ENCODE measurements at places on chromosomes 5 and 9.

DNA sequence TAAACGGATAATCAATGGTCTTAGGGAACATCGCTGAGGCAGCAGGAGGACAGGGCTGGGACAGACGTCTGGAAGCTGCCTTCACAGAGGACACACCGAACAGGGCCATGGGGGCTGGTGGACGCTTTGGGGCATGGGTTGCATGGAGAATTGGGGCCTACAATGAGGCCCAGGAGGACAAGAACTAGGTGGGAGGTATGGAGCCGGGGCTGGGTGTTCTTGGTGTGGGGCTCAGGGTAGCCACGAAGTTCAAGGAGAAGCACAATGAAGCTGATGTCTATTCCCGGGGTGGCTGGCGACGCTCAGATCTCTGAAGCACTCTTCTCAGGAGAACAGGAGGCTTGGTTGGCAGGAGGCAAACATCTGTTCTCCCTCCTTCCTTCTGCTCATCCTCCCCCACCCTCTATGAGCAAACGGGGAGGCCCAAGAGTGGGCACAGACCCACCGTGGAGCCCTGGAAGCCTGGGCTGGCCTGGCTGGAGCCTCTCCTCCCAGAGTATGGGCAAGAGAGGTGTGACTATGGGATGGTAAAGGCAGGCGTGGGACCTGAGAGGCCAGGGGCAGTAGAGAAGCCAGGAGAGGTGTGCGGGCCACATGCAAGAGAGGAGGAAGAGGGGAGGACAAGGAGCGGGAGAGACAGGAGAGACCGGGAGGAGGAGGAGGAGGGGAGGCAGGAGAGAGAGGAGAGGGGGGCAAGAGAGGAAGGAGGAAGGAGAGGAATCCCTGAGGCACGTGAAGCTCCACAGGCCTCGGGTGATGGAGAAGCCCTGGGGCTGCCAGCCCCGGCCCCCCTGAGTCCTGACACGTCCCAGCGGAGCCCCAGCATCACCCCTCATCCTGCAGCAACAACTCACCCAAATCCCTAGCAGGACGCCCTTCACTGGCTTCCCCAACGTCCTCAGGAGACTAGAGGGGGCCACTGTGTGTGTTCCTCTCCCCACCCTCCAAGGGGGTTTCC is 159.1 kb downstream of the OLFM1 start:
- DNase-seq = no peak

- DNase-seq = no peak
Observed at GRCh38 chr9:21810388-21810787, 8.0 kb downstream of the MTAP start.

GRCh38 chr9:132068605-132069004 is 11.1 kb downstream of the MED27 start:
- no peak for DNase-seq

DNA sequence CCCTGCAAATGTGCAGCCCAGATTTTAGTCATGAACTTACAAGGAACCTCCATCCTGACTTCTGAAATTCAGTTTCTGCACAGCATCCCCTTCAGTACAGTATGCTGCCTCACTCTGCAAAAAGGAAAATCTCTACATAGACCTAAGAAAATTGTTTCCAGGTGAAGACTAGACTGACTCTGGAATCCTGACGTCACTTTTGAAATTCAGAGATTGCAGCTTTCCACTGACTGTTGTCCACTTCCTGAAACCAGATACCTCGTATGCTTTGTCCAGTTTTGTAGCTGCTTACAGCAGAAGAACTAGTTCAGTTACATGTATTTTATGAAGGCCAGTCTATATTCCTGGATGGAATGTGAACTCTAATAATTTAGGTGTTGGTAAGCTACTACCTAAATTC is 629.3 kb upstream of the ST8SIA4 start:
- no peak for DNase-seq

DNA sequence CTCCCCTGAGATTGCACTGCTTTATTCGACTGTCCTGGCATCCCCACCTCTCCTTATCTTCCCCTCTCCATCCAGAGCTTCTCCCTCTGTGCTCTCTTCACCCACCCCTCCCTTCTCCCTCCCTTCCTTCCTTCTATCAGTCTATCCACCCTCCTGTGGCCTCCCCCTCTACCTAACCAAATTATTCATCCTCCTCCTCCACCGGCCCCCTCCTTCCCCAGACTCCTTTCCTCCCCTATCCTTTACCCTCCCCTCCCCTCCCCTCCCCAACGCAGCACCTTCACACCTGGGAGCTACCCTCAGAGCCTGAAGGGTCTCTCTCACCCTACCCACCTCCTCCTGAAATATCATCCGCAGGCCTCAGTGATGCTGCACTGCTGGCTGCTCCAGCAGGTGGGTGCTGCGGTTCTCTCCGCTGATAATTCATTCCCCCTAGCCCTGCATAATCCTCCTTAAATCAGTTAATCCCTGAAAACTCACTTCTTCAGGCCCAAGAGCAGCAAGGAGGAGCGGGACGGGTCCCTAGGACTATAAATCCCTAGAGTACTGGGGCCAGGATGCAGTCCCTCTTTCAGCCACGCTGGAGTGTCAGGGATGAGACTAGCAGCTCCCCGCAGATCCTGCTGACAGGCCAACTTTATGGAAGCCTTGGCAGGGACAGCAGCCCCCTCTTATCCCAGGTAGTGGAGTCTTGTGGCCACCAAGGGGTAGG is 97.8 kb downstream of the PCDH1 start:
- DNase-seq = no peak

- no peak for DNase-seq
Observed at GRCh38 chr5:153088538-153088937, 401.9 kb upstream of the GRIA1 start.

DNA sequence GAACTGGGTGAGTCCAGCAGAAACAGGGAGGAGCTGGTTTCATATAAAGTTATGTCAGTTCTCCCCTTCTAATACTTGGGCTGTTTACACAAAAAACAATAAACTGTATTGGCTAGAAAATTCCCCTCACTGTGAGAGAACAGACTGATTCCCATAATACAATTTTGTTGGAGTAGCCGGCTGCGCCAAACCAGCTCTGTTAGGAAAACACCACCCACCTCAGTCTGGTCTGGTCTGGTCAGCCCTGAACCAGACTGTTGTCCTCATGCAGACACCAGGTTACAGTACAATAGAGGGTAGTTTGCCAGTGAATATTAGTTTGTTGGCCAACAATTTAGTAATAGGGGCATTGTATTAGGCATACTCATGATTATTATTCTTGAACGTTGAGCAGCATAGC is 356.4 kb downstream of the EFNA5 start:
- no peak for DNase-seq

DNA sequence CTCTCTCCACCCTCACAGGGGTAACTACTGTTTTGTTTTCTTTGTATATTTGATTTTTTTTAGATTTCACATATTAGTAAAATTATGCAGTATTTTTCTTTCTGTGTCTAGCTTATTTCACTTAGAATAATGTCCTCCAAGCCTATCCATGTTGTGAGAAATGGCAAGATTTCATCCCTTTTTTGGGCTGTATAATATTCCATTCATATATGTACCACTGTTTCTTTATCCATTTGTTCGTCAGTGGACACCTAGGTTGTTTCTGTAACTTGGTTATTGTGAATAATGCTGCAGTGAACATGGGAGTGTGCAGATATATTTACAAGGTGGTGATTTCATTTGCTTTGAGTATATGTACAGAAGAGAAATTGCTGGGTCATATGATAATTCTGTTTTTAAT is 144.0 kb upstream of the CHD1 start:
- DNase-seq = no peak

DNA sequence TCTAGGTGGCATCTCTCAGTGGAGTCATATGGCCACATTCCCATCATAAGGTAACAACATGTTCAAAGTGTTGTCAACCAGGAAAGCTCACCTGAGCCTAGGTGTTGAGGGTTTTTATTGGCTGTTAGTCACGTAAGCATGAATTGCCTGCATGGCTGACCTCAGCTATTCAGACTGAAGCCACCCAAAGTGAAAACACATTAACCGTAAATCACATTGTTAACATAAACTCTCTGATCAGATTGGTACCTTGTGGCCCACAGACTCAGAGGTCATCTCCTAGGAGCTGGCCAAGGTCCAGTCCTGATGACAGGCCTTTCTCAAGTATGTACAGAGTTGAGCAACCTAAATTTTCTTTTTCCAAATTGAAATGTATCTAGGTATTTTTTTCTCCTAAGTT is 26.7 kb downstream of the SRFBP1 start:
- DNase-seq = no peak

GRCh38 chr9:99197987-99198386 is 23.8 kb downstream of the ALG2 start:
- no peak for DNase-seq

- DNase-seq = no peak
Observed at GRCh38 chr5:174972291-174972690, 247.9 kb downstream of the MSX2 start.

DNA sequence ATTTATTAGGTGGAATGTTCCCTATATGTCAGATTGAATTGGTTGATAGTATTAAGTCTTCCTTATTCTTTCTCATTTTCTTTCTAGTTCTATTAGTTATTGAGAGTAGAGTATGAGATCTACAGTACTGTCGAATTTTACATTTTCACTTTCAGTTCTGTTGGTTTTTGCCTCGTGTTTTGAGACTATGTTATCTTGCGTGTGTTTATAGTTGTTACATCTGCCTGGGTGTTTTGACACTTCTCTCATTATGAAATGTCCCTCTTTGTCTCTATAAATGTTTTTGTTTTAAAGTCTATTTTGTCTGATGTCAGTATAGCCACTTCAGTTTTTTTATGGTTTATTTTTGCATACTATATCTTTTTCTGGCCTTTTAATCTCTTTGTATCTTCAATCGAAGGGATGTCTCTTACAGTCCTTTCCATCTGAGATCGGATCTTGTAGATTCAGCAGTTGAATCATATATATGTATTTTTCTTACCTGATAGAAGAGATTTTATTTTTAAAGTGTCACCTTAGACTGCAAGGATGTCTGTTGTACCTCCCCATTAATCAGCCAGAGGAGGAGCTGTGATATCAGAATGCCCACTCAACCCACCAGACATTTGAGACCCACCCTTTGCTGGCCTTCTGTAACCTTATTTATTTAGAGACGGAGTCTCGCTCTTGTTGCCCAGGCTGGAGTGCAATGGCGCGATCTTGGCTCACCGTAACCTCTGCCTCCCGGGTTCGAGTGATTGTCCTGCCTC is 20.7 kb downstream of the EHMT1 start:
- DNase-seq = no peak

DNA sequence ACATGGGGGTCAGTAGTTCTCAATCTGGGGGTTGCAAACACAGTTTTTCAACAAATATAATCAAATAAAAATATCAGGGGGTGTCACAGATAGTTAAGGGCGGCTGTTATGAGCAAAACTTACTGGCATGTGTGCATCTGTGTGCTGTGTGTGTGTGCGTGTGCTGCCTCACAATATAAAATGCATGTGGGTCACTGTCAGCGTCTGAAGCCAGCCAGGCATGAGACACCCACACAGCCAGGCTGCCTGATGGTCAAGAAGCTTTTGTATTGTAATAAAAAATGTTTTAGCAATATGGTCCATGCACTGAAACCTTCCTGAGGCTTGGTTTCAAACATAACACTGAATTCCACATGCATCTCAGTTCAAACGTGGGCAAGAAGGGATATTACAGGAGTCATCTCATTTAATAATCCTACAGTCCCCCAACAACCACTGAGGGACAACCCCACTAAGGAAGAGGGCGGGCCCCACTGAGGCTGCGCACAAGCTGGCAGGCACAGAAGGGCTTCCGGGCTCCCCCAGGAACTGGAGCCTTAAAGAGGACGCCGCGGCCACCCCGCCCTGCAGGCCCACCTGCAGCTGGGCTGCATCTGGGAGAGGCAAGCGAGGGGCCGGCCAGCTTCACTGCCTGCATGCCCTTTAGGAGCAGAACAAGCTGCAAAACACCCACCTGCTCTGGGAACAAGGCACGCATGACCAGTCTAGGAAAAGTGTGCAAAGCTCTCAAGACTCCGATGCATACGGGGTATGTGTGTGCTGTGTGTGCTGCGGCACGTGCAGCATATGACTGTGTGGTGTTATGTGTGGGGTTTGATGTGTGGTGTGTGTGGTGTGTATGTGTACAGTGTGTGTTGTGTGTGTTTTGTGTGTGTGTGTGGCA is 14.1 kb downstream of the SEMA4D start:
- DNase-seq = no peak

GRCh38 chr9:98861781-98862504 is 54.5 kb downstream of the GALNT12 start:
- DNase-seq = no peak

- DNase-seq = no peak
Observed at GRCh38 chr5:74934949-74935751, 69.0 kb upstream of the FAM169A start.

- DNase-seq = no peak
Observed at GRCh38 chr5:159269723-159270122, 6.6 kb downstream of the UBLCP1 start.

- no peak for DNase-seq
Observed at GRCh38 chr5:142197098-142197497, 88.5 kb downstream of the NDFIP1 start.

- DNase-seq = peak; percentile 45
Observed at GRCh38 chr9:131502781-131503625, at the start of gene POMT1. POMT1 (plus strand) TSS chr9:131502918; CDS start chr9:131504219, 1,301 bp downstream.

DNA sequence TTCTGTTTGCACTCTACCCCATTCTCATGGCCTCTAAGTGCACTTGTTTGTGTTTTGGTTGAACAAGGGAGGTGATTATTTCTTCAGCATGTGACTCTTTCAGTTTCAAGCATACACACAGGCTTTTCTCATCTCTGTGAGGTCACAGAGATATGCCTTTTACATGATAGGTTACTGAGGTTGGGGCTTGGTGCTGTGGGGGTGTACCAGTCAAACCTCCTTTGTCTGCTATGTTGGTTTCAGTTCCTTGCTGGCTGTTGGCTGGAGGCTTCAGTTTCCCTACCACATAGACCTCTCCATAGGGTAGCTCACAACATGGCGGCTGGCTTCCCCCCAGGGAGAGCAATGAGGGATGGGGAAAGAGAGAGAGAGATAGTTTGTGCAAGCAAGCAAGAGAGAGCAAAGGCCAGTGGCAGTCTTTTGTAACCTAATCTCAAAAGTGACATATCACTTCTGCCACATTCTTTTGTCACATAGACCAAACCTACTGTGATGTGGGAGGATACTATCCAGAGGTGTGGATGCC is 96.7 kb upstream of the SEMA6A start:
- DNase-seq = no peak

DNA sequence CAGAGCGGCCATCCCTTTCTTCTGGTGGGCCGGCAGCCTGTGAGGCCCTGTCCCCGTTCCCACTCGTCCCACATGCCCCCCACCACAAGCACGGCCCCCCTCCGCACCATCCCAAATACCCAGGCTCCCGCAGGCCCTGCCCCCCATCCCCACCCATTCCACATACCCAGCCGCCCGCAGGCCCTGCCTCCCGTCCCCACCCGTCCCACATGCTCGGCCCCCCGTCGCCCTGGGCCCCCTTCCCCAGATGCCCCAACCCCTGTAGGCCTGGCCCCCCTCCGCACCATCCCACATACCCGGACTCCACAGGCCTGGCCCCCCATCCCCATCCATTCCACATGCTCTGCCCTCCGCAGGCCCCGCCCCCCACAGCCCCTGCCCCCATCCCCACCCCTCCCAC is 11.5 kb downstream of the SLC6A19 start:
- no peak for DNase-seq

- DNase-seq = no peak
Observed at GRCh38 chr5:102090770-102091169, 205.3 kb downstream of the SLCO4C1 start.

- no peak for DNase-seq
Observed at GRCh38 chr5:175448276-175448675, 4.3 kb upstream of the DRD1 start.
